Bladder microvascular endothelial cell (primary cell): ENCODE measurements at places on chromosomes 2 and 18. TPM values are rescaled to one million over a fixed set of nuclear protein-coding genes. Genes with fewer than 3 reads are reported as not detected.

The PCARE gene
- total RNA-seq, result not detected in 2 replicates

The WDCP gene
- 6.2 and 14.4 TPM in 2 replicates for total RNA-seq

The ANO7 gene
- 0.32 and 0.76 TPM in 2 replicates for total RNA-seq

The KIAA2012 gene
- not detected in 2 replicates for total RNA-seq

The IL1RL1 gene
- total RNA-seq, result 3.1 and 3.3 TPM in 2 replicates

The MOGAT1 gene
- total RNA-seq, result not detected in 2 replicates

The SCN3A gene
- total RNA-seq, result 0.32 and 10.2 TPM in 2 replicates

The ADGRF3 gene
- under 0.01 and 0.06 TPM in 2 replicates for total RNA-seq

The DSG4 gene
- not detected in 2 replicates for total RNA-seq

The CFAP221 gene
- total RNA-seq, result 0.06 and 0.16 TPM in 2 replicates

The MEP1B gene
- 0.25 TPM in 1 of 2 replicates, not detected in the other for total RNA-seq

The STK16 gene
- total RNA-seq, result 16.5 and 21.8 TPM in 2 replicates

The CELF4 gene
- total RNA-seq, result not detected in 2 replicates

The POU3F3 gene
- under 0.01 TPM in 1 of 2 replicates, not detected in the other for total RNA-seq

The CTLA4 gene
- total RNA-seq, result 0.16 TPM in 1 of 2 replicates, not detected in the other

The SP3 gene
- 57.1 and 110 TPM in 2 replicates for total RNA-seq

The KIF5C gene
- 0.16 and 0.57 TPM in 2 replicates for total RNA-seq
